Erythroblast (primary cell): ENCODE measurements at places on chromosomes 16 and 17.
A peak's percentile ranks its signal among the peaks of the same experiment; 100 is the strongest.

GRCh38 chr17:59151591-59151990 lies 3.4 kb downstream of the SKA2 start:
- DNase-seq: no peak

DNA sequence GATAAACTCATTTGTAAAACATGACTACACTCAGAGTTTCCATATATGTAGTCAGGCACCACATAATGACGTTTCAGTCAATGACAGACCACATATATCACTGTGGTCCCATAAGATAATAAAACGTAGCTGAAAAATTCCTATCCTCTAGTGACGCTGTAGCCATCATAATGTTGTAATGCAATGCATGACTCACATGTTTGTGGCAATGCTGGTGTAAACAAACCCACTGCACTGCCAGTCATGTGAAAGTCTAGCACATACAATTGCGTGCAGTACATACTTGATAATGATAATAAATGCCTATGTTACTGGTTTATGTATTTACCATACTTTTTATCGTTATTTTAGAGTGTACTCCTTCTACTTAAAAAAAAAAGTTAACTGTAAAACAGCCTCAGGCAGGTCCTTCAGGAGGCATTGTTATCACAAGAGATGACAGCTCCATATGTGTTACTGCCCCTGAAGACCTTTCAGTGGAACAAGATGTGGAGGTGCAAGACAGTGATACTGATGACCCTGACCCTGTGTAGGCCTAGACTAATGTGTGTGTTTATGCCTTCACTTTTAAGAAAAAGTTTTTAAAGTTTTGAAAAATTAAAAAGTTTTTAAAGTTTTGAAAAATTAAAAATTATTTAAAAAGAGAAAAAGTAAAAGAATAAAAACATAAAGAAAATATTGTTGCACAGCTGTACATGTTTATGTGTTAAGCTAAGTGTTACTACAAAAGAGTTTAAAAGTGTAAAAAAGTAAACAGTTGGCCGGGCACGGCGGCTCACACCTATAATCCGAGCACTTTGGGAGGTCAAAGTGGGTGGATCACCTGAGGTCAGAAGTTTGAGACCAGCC lies 9.0 kb downstream of the STAT5B start:
- DNase-seq: peak; percentile 96

DNA sequence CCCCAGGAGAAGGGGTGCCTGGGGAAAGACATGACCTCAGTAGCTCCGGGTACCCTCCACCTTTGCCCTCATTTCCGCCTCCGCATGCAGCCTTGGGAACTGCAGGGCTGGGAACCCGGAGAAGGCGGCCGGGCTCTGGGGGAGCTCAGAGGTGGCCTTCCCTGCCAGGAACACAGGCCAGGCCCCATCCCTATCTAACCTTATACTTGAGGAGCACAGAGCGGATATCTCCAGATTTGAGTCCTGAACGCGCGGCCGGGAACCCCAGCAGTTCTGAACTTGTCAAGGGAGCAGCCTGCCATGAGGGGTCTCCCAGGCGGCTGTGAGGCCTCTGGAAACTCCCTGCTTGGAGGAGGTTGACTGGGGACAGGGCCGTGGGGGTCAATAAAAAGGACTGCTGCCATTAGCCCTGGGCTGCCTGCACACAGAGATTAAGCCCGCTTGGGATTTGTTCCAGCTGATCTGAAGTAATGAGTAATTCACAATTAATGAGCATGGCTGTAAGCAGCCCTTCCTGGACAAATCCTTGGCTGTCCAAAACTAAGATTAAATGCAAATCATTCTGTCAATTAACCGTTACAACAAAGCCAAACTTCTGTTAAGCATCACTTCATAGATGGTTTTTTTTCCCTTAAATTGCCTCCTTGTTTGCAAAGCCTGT lies 26.3 kb upstream of the METRNL start:
- no peak for DNase-seq

- no peak for DNase-seq
These were observed 7.9 kb downstream of the G6PC3 start for GRCh38 chr17:44078412-44078811.

GRCh38 chr17:80961541-80962330 lies 29.9 kb upstream of the CHMP6 start:
- DNase-seq: no peak

GRCh38 chr17:37742762-37743611 lies 1.9 kb downstream of the HNF1B start:
- peak; percentile 45 for DNase-seq

GRCh38 chr16:75593825-75594820 lies 27.9 kb downstream of the GABARAPL2 start:
- no peak for DNase-seq

- DNase-seq: no peak
These were observed 53.0 kb downstream of the XYLT1 start for GRCh38 chr16:17417740-17418139.

GRCh38 chr16:10078541-10078949 lies 103.7 kb downstream of the GRIN2A start:
- no peak for DNase-seq

- no peak for DNase-seq
These were observed 32.2 kb upstream of the CCL2 start for GRCh38 chr17:34222722-34223497.

GRCh38 chr16:50996166-50996829 lies 154.8 kb downstream of the SALL1 start:
- DNase-seq: no peak

GRCh38 chr17:34220752-34221395 lies 34.2 kb upstream of the CCL2 start:
- no peak for DNase-seq

GRCh38 chr17:19651451-19652238 lies 3.1 kb downstream of the ALDH3A2 start:
- DNase-seq: no peak

DNA sequence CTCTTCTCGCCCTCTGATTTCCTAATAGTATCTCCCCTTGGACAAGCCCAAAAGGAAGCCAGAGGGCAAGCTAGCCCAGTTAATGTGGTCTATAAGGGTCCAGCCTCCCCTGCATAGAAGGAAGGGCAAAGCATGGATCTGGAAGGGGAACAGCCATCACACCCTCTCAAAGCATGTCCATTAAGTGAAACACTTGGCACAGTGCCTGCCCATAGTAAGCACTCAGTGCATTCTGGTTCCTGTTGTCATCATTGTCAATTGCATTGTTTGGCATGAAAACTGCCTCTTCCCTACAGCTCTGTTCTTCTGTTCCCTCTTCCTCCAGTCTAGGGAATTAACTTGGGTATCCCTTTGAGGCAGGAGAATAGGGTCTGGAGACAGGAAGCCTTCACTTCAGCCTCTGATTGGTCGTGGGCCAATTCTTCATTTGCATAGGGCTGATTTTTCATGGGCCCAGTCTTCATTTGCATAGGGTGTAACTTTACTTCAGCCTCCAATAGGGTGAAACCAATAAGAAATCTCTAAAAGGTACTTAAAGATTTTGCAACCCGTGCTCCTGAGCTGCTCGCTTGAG lies 81.4 kb downstream of the C17orf67 start:
- DNase-seq: no peak

GRCh38 chr16:67245674-67246080 lies 1.6 kb downstream of the FHOD1 start:
- DNase-seq: no peak

DNA sequence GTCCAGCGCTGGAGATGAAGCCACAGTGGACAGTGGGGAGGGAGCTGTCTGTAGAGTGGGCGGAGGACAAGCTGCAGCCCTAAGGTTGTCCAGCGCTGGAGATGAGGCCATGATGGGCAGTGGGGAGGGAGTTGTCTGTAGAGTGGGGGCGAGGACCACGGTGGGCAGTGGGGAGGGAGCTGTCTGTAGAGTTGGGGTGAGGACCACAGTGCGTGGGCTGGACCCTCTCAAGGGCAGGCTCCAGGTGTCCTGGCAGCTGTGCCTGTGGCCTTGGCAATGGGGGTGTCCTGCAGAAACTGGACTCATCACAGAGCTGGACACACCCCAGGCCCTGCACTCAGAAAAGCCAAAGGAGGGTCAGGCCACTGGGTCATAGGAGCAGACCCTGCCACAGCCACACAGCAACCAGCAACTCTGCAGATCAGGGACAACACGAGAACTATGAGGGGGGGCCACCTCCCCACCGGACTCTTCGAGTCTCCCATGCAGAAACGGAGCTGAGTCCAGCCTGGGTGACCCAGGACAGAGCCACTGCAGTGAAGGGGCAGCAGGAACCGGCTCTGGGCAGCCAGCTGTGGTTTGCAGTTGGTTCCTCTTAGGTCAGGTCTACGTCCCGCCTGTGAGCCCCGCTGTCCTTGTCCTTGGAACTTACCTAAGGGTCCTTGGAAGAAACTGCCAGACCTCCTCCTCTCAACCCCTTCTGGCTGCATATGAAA lies 33.4 kb upstream of the CBFA2T3 start:
- DNase-seq: no peak

DNA sequence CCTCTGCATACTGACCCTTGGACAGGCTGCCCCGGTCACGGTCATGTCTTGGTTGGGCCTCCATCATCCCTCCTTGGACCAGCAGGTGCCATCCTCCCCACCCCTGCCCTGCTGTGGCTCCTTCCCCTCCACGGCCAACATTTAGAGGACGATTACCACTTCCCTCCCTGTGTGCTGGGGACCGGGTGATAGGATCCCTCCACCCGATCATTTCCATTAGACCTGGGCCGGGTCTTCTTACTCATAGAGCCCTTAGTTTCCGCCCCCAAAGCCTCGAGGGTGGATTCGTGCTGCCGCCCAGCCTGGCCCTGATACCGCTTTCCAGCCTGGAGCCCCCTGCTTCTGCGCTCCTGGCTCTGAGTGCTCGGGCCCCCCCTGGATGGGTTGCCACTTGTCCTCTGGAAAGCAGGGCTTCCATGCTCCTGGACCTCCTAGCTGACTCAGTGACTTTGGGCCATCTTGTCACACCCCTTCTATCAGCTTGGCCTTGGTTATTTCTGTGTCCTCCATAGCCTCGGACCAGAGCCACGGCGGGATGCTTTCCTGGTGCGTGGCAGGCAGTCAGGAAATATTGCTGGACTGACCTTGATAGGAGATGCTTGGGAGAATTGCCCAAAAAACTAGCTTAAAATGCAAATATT lies 171.4 kb downstream of the SEC14L1 start:
- DNase-seq: no peak

DNA sequence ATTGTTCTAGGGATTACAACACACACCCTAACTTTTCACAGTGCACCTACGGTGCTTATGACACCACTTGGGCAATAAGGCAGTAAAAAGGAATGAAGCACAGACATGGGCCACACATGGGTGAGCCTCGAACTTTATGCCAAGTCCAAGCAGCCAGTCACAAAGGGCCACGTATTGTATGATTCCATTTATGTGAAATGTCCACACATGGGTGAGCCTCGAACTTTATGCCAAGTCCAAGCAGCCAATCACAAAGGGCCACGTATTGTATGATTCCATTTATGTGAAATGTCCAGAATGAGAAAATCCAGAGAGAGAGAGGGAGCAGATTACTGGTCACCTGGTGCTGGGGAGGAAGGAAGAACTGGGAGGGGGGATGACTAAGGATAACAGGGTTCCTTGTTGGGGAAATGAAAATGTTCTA lies 22.2 kb downstream of the RMI2 start:
- DNase-seq: no peak

GRCh38 chr16:88839026-88839529 lies 17.7 kb downstream of the GALNS start:
- peak; percentile 45 for DNase-seq

DNA sequence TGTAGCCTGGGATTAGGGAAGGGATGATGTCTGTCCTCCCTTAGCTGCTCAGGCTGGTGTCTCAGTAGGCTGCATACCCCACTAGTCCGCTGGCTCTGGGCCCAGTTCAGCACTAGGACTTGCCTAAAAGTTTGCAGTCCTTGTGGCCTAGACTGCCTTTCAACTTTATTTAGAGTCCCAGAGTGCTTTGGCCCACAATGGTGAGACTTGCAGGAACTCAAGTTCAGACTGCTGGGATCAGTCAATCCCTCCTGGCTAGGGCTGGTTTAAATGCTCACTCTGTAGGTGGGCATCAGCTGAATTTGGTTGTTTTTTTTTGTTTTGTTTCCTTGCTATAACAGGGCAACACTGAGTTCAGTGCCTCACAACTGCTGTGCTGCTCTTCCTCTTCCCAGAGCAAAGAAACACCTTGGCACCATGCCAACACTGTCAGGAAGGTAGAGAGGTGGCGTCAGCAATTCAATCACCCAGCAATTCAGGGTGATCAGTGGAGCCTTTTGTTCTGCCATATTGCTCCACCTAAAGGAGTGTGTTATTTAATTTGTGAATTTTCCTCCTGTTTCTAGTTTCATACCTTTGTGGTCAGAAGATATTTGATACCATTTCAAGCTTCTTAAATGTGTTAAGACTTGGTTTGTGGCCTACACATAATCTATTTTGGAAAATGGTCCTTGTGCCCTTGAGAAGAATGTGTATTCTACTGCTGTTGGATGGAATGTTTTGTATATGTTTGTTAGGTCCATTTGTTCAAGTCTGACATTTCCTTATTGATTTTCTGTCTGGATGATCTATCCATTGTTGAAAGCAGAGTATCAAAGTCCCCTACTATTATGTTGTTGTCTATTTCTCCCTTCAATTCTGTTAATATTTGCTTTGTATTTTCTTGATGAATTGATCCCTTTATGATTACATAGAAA lies 284.0 kb upstream of the PMFBP1 start:
- peak; percentile 4 for DNase-seq
